ENCODE measurements at places on chromosomes 4 and X.

DNA sequence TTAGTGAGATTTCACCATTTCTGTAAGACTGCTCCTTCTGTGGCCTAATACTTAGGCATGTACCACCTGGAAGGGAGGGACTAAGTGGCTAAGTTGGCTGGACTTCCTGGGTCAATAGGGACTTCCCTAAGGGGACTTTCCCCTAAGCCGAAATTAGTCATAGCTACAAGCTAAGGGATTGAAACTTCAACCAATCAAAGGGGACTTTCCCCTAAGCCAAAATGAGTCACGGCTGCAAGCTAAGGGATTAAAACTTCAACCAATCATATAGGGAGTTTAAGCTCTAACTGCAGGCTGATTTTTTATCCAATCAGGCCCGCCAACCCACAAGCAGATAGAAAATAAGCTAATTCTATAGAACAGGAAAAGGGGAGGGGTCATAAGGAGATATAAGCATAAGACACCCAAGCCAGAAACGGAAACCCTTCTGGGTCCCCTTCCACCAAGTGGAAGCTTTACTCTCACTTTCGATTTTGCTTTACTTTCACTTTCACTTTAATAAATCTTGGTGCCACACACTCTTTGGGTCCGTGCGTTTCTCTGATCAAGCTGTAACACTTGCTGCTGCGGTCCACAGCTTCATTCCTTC, 382.8 kb downstream of the KLHL4 start:
- DNase-seq = peak; percentile 30

- no peak for DNase-seq
Observed at GRCh38 chr4:133263104-133263503, 114.0 kb downstream of the PCDH10 start.

DNA sequence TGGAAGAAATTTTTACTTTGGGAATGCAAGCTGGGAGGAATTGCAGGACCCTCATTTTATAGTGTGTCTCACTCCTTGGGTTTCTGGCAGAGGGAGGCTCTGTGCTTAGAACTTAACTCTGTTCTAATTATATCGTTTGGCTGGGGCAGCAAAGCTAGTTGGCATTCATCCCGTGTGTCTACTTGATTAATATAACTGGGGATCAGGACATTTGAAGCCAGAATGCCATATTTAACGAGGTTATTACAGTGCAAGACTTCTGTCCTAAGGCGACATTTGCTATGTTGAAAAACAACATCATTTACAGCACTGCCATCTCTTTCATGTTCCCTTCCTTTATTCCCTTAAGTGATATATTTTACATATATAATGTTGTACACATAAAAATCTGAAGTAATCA, 179.1 kb upstream of the TBC1D9 start:
- no peak for DNase-seq

GRCh38 chr4:164169591-164169990, 584.3 kb upstream of the SMIM31 start:
- no peak for DNase-seq

DNA sequence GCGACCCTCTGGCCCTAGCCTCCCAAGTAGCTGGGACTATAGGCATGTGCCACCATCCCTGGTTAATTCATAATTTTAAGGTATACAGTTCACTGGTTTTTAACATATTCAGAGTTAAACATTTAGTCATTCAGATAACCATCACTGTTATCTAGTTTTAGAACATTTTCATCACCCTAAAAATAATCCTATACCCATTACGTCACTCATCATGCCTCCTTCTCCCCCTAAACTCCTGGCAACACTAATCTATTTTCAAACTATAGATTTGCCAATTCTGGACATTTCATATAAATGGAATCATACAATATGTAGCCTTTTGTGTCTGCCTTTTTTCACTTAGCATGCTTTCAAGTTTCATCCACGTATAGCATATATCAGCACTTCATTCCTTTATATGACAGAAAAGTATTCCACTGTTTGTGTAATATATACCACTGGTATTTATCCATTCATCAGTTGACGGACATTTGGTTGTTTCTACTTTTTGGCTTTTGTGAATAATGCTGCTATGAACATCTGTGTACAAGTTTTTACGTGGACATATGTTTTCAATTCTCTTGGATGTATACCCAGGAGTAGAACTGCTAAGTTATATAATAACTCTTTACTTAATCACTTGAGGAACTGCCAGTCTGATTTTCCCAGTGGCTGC, 32.0 kb upstream of the RPS3A start:
- no peak for DNase-seq

GRCh38 chr4:121030131-121030530, 42.2 kb downstream of the NDNF start:
- DNase-seq = no peak

- no peak for DNase-seq
Observed at GRCh38 chr4:152448038-152448707, 87.7 kb downstream of the FBXW7 start.

DNA sequence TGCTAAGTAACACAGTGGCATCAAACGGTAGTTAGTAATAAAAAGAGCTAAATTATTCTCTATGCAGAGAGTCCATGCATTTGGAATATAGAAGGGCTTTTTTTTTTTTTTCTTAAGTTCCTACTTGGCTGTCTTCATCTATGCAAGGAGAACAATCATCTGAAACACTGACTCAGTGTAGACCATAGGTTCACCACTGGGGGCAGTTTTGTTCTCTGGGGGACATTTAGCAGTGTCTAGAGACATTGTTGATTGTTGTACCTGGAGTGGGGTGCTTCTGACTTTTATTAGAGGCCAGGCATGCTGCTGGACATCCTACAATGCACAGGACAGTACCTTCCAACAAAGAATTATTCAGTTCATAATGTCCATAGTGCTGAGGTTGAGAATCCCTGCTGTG, 41.2 kb downstream of the TMA16 start:
- no peak for DNase-seq

GRCh38 chrX:39710776-39711175, 387.0 kb downstream of the BCOR start:
- DNase-seq = no peak

GRCh38 chr4:184643731-184644130, 5.5 kb downstream of the CASP3 start:
- no peak for DNase-seq

DNA sequence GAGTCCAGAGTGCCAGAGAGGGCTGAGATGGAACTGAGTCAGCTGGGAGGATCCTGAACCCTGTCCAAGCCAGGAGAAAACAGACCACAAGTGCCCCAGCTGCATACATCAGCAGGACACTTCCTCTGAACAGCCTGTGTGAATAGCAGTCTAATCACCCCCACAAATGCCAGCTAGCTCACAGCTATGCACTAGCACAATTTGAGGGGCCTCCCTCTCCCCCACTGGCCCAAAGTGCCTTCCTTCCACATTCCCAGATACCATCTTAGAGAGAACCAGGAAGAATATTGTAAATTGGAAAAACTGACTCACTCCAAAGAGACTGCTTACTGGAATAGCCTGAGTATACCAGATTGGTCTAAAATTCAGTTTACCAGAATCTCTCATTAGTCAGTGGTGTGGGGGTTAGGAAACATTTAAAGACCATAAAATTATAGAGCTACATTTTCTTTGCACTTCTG, 292.6 kb upstream of the KLF3 start:
- DNase-seq = peak; percentile 52

GRCh38 chrX:153845842-153846241, 15.5 kb upstream of the PDZD4 start:
- no peak for DNase-seq

GRCh38 chr4:38177641-38178391, 217.6 kb downstream of the PTTG2 start:
- no peak for DNase-seq
